ENCODE measurements at places on chromosomes 12 and 14.

- no peak for DNase-seq
Measured at GRCh38 chr12:94712815-94713515, 62.6 kb upstream of the TMCC3 start.

GRCh38 chr12:65922077-65922476 is 97.8 kb downstream of the HMGA2 start:
- no peak for DNase-seq

- no peak for DNase-seq
Measured at GRCh38 chr12:69999561-69999960, 174.5 kb downstream of the MYRFL start.

DNA sequence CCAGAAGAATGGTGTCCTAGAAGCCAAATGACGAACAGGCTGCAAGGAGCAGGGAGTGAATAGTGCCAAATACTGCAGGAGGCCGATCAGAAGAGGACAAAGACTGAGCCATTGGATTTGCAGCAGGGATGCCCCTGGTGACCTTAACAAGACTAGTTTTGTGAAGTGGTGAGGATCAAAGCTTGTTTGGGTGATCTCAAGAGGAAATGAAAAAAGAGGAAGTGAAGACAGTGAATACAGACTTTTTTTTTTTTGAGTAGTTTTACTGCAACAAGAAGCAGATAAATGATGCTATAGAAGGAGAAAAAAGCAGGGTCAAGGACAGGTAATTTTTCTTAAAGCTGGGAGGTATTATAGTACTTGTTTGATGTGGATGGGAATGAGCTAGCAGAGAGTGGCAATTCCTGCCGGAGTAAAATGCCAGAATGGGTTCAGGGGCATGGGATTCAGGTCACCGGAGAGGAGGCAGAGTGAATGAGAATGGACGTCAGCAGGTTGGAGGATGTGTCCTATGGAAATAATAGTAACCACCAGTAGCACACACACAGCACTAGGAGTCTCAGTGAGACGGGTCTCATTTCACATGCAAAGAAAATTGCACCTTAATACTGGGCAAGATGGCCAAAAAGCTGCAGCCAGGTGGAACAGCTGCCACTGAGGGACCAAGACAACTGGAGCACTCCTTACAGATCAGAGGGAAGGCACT is 345.8 kb upstream of the CCDC196 start:
- DNase-seq = peak; percentile 23

DNA sequence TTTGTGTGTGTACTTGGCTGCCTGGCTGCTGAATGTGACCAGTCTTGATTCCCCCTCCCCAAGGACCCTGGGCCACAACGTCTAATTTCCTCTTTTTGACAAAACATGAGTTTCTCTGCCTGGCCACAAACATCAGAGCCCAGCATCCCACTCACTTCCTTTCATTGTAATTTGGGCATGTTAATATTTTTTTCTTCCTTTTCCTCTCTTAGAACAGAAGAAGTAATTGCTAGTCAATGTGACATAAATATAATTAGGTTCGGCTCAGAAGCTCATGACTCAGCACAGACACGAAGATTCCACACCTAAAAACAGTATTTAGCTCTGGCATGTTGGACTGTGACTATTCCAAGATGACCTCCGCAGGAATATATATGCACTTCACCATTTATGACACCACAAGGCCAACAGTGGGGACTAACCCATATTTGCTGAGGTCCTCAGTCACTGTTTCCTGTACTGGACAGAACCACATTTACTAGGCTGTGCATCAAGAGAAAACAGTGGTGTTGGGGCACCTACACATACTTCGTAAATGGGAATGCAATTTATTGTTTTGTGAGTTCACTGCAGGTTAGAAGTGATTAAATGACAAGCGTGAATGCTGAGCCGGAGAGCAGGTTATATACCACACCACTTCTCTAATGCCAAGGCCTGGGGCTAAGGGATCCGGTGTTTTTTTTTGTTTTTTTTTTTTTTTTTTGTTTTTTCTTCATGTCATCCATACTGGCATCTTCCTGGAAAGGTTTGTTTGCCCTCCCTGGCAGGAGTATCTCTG is 4.2 kb downstream of the GSG1 start:
- DNase-seq = peak; percentile 78

- DNase-seq = peak; percentile 74
Measured at GRCh38 chr12:72610854-72611358, 338.7 kb downstream of the TRHDE start.

All from OCI-M1 (cell line).